Cortex of kidney (tissue), 1 donor: ENCODE measurements at places on chromosomes 3 and 15.

DNA sequence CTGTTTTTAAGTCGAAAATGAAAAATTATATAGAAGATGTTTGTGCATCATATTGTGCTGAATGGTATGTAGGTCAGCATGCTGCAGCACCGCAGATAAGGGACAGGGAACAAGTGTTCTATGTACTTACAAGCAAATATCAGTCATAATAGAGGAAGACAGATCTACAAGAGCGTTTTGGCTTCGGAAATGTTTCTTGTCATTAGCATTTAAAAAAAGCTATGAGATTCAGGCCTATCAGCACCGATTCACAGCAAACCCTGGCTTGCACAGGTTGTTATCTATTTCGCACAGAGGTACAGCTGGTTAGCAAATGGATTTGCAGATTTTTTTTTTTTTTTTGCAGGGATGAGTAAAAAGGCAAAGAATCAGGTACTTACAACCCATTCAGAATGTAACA, 204.2 kb upstream of the TBC1D5 start:
- DNase-seq, result no peak

DNA sequence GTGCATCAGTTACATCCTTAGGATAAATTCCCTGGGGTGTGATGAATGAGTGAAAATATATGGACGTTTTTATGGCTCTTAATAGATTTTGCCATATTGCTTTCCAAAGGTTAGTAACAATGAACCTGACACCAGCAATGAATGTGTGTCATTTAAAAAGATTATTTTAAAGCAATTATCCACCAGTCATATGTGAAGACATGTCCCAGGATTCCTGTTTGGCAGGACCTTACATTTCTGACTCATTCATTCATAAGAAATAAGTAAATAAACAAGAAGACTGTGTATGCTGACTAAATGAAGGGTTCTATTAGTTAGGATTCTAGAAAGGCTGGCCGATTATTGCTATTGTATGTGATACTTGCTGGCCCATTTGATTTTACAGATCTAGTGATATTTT, 201.5 kb downstream of the SOX2 start:
- DNase-seq, result no peak

GRCh38 chr3:87856126-87856525, 202.7 kb downstream of the CGGBP1 start:
- DNase-seq, result no peak

DNA sequence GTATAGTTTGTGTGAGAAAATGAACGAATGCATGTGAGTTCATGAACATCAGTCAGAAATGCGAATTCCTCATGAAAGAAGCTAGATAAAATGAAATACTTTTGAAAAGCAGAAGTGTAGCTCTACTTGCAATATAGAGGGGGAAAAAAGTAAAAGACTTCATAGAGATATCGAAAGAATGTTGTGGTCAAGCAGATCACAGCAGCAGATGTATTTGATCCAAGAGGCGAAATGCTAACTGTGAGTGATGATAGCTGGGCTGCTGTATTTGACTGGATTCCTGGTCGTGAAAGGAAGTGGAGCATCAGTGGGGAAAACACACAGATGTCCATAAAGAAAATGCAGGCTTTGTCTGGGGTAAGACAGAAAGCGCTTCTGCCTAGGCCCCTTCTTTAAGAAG, 112.4 kb downstream of the ADAMTSL3 start:
- no peak for DNase-seq

DNA sequence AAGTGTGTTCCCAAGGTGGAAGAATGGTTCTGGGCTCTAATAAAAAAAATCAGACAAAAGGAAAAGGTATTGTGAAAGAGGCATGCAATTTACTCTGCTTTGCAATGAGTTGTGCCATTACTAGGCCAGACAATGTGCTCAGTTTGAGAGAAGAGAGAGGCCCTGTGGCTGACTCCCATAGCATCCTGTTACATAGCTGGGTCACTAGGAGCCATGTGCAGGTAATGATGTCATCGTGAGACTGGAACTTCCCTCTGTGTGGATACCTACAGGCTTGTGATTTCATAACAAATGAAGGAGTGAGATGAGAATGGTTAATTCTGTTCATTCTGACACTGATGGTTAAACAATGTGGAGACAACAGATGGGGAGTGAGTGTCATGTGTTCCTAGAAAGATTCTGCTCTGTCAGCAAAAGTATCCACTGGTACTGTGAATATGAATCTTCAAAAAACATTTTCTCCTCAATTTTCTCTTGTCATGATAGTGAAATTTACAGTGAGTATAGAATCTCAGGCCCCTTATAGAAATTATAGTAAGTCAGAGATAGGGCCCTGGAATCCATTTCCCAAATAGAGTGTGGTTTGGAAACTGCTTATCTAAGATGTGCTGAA, 648.7 kb upstream of the DPPA4 start:
- no peak for DNase-seq

DNA sequence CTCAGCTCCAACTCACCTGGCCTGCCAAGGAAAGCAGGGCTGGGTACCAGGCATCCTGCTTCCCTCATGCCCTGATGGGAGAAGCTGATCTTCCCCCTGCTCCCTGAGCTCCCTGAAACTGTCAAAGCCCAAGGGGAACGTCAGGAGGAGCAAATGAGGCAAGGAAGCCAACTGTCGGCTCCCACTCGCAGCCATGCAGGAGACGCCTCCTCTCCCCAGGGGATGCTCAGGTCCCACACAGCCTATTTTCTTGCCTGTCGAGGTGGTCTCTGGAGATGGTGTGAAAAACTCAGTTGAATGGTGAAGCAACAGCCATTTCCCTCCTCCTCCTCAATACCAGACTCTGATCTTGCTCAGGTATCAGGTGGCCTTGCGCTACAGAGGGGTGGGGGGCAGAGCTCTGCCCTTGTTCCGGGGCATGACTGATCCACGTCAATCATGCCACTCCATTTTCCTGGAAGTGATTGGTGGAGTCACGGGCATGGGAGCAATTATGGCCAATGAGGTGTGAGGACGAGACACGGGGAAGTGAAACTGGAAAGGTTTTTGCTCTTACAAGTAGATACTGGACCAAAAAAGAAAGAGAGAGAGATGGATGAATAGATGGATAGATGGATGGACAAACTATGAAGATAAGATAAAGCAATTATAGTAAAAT, 58.2 kb downstream of the SLC6A1 start:
- no peak for DNase-seq

- DNase-seq, result no peak
Measured at GRCh38 chr15:75036212-75036616, 12.8 kb downstream of the PPCDC start.

GRCh38 chr3:190150681-190151080, 30.0 kb upstream of the P3H2 start:
- no peak for DNase-seq

DNA sequence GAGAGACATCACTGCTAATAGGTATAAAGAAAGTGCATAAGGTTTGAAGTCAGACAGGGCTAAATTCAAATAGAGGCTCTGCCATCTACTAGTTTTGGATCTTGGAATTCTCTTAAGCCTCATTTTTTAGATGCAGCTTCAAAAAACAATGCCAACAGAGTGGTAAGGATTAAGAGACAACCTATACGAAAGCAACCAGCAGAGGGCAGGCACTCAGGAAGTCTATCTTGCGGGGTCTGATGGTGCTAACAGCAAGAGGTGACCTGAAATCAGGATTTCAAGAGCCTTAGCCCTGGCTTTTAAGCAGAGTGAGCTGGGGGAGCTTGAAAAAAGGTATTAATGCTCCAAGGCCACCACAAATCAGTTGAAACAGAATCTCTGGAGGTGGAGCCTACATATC, 40.7 kb downstream of the LDHAL6B start:
- DNase-seq, result no peak

DNA sequence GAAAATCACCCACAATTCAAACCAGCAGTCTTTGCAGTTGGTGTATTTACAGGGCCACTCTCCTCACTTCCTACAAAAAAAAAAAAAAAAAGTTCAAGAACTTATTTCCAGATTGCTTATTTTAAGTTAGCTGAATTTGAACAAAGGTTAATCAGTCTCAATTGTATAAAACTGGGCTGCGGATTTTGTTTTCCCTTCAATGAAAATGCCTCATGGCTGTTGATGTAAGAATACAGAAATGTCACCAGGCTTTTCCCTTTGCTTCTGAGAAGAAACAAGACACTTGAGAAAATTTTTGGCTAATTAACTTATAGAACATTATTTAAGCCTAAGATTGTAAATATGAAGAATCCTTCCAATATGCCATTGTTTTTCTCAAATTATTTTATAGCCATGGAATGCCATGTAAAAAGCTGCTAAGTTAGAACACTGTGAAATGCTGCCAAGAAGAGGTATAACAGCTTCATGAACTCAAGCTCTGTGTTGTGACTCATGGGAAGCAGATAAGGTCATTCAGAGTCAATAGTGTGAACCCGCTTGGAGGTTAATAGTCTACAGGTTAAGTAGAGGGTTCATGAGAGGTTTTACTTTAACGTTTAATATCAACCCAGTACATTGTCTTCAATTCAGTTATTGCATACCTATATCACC, 84.3 kb upstream of the ABI3BP start:
- DNase-seq, result no peak

DNA sequence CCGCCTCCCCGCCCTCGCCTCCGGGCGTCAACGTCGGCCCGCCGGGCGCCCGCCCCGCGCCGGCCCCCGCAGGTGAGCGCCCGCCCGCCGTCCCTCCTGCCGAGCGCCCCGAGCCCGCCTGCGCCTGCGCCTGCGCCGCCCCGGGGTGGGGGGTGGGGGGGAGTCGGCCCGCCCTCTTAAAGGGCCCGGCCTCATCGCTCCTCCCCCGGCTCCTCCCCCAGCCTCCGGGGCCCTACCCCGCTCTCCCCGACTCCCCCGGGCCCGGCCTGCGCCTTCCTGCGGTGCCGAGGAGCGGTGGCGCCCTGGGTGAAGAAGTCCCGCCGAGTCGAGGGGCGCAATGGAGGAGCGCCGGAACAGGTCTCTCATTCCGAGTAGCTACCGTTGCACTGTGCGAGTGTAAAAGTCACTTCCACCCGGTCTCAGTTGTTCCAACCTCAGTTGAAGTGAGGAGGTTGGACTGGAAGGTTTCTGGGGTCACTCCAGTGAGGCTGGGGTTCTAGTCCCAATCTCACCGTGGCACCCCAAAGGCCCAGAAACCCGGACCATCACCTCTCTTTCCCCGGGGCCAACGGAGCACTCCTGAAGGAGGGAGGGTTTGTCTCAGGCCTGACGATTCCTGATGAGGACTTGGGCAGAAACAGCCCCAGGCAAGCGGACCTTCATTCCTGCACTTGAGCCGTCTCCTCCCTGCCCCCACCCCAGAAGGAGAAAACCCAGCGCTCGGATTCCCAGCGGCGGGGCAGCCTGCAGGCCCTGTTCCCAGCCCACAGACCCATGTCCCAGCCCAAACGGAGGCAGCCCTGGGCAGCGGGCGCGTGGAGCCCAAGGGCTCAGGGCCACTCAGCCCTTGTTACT, 1.5 kb upstream of the TNK2 start:
- DNase-seq, result peak; percentile 48

- no peak for DNase-seq
Measured at GRCh38 chr15:38103564-38103963, 149.1 kb upstream of the SPRED1 start.

DNA sequence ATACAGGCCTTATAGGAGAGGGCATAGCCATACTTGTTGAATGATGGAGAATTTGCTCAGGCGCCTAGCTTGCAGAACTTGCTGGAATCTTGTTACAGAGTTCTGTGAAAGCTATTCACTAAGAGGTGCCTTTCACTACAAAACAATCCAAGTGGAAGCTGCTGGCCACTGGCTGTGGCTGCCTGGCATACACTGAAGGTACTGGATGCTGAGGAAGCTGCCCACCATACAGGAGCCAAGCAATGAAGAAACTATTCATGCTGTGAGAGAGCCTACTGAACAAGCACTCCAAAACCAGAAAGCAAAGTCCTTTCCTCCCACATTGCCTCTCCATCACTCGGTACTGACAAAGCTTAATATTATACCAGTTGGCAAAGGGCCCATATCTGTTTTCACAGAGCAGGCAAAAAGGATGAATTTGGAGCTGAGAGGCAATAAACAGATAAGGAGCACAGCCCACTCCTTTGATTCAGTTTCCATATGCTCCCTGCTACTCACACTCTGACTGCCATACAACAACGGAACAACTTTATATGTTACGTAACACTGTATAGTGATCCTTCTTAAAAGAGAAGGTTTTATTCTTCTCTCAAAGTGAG, 192.6 kb upstream of the ALCAM start:
- DNase-seq, result no peak

- DNase-seq, result no peak
Measured at GRCh38 chr15:25850154-25851111, 12.7 kb downstream of the ATP10A start.

- DNase-seq, result no peak
Measured at GRCh38 chr15:84079885-84080777, 155.4 kb upstream of the GOLGA6L4 start.

- DNase-seq, result no peak
Measured at GRCh38 chr3:141960731-141961130, 84.3 kb downstream of the ATP1B3 start.

- DNase-seq, result no peak
Measured at GRCh38 chr3:107837895-107838612, 252.8 kb downstream of the CD47 start.

- DNase-seq, result no peak
Measured at GRCh38 chr3:185257334-185257733, 3.5 kb upstream of the EHHADH start.

GRCh38 chr3:150077581-150078247, 107.0 kb upstream of the PFN2 start:
- no peak for DNase-seq

DNA sequence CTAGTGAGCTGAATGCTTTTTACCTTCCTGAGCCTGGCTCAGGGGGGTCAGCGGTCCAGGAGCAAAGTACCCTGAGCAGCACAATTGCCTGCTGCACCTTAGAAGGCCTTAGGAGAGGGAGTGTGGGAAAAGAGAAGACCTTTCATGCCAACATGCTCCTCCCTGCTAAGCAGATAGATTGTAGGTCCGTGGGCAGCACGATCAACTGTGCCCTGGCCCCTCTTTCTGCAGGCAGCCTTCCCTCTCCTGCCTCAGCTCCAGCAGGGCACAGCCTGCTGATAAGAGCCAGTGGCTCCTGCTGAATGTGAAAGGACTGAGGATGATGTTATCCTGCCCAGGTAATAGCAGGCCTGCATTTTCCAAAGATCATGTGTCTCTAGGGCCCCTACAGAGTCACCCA, 4.1 kb downstream of the CORO2B start:
- DNase-seq, result no peak

- no peak for DNase-seq
Measured at GRCh38 chr15:67914537-67915460, 75.0 kb upstream of the RNU6-1 start.

- no peak for DNase-seq
Measured at GRCh38 chr3:86982883-86983282, 8.1 kb downstream of the VGLL3 start.

DNA sequence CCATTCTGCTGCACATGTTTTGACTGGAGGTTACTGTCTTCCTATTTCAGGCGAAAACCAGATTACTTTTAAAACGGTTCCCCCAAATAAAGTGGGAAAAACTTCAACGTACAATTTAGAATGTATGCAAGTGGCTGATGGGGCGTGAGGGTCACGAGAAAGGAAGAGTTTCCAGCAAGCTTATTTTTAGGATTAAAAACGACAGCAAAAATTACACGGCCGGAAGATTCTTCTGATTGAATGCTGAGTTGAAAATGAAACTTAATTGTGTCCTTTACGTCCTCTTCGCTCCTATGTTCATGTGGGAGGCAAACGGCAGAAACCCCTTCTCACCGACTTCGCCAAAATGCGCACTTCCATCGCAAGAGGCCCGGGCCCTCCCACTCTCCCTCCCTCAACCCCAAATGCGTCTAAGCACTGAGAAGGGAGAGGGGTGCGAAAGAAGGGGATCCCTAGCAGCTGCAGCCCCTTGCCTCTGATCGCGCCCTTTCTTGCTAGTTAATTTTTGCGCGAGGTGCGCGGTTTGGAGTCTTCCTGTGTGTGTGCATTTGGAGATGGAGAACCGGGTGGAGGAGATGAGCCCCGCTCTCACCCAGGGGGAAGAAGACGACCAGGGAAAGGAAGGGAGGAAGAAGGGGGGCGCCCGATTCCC, 656 bp downstream of the CD47 start:
- DNase-seq, result no peak
